ENCODE measurements at places on chromosomes 11 and 22.

DNA sequence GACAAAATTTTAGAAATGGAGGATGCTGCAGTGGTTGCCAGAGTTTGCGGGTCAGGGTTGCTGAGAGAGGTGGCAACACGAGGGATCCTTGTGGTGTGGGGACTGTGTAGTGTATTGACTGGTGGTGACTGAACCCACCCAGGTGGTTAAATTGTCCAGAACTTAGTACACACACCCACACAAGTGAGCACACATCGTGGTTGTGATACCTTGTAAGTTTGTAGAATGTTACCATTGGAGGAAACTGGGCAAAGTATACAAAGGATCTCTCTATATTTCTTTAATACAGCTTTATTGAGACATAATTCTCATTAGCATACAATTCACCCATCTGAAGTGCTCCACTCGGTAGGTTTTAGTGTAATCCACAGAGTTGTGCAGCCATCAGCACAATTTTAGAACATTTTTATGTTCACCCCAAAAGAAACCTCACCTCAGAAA, 56.1 kb downstream of the MED15 start:
- no peak for DNase-seq

GRCh38 chr11:7869467-7869866, 61.6 kb downstream of the OR10A6 start:
- DNase-seq = no peak

DNA sequence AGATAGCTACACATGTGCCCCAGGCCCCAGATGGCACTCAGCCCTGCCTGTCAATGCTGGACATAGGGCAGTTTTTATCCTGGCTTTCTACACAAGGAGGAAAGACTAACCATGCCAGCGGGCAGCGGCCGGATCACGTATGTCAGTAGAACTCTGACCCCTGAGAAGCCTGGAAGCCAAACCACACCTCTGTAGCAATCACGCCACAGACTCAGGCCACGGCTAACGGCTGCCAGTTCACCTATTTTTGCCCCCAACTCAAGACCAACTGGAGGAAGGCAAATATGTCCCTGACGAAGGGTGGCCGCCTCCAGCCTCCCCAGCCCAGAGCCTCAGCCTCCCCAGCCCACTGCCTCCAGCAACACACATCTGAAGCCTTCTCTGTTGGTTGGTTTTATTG, 7.2 kb upstream of the CD81 start:
- no peak for DNase-seq

DNA sequence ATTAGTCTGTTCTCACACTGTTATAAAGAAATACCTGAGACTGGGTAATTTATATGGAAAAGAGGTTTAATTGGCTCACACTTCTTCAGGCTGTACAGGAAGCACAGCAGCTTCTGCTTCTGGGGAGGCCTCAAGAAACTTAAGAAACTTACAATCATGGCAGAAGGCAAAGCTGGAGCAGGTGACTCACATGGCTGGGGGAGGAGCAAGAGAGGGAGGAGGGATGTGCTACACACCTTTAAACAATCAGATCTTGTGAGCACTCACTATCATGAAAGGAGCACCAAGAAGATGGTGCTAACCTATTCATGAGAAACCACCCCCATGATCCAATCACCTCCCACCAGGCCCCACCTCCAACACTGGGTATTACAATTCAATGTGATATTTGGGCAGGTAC, 381.6 kb downstream of the ETS1 start:
- DNase-seq = no peak

DNA sequence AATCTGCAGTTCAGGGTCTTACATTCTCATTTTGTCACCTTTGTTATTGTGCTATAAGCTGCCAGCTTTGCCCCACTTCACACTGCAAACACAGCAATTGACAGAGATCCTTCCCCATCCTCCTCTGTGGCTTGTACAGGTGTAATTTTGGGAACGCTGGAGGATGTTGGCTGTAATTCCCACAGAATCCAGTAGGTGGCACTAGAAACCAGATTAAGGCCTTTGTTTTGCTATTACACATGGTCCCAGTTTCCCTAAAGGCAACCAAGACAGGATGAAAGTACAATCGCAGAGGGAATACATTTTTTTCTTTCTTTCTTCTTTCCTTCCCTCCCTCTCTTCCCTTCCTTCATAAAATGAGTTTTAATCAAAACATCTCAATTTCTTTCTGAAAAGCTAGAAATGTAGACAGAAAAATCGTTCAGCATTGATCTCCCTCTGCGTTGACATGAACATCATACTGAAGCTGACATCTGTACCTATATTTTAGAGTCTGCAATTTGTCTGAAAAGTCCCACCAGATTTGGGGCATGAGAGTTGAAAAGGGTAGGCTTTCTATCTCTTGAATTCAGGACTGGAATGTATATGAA, 21.3 kb upstream of the NELL1 start:
- DNase-seq = no peak
